ENCODE measurements at places on chromosomes 6 and 20.

GRCh38 chr20:19232997-19233794 is 20.8 kb downstream of the SLC24A3 start:
- DNase-seq, result no peak

DNA sequence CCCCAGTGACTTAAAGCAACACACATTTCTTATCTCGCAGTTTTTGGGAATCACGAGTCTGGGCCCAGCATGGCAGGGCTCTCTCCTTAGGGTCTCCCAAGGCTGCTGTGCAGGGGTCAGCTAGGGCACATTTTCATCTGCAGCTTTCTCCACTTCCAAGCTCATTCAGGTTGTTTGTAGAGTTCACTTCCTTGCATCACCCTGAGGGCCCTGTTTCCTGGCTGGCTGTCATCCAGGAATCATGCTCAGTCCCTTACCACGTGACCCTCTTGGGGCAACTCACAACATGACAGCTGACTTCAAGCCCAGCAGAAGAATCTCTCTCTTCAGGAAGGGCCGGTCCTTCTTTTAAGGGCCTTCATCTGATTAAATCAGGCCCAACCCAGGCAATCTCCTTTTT is 21.3 kb downstream of the SNAP25 start:
- no peak for DNase-seq

DNA sequence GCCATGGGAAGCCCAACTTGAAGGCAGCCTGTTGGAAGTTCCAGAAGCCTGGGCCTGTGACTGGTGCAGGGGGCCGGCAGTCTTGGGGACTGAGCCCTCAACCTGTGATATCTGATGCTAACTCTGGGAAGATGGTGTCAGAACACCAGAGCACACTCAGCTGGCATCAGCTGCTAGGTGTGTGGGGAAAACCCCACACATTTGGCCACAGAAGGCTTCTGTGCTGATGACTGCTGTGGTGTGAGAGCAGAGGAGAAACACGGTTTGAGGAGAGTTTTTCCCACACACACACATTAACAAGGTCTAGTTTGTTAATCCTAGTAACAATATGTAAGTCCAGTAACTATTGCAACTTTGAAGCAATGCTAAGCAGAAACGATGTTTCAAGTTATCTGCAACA is 78.0 kb downstream of the PSMB1 start:
- DNase-seq, result no peak

DNA sequence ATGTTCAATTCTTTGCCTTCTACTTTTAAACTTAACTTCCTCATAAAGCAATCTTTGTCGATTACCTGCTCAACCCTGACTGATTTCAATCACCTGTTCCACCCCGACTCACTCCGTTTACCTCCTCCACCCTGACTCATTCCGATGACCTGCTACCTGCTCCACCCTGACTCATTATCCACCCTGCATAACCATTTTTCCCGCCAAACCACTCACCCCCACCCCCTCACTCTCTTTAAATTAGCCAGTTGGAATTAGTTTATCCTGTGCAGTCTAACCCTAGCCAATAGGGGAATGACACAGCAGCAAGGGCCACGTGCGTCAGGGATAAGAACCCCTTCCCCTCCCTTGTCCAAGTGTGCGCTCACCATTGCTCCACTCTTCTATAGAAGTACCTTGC is 56.7 kb upstream of the MRAP2 start:
- DNase-seq, result no peak

- DNase-seq, result no peak
Observed at GRCh38 chr6:28263922-28264321, 3.0 kb upstream of the ZSCAN26 start.

GRCh38 chr6:21064756-21065340 is 528.7 kb upstream of the SOX4 start:
- DNase-seq, result no peak
